Activated CD4-positive, CD25-positive, alpha-beta regulatory T cell treated with anti-CD3 and anti-CD28 coated beads, Interleukin-2, amount 50 U/mL, for 24 hours (primary cell): ENCODE measurements at places on chromosomes 1 and 21.

- ATAC-seq, result no peak
Measured at GRCh38 chr1:197302775-197303174, 34.7 kb downstream of the CRB1 start.

GRCh38 chr1:246888522-246888921 lies 43.2 kb downstream of the AHCTF1 start:
- no peak for ATAC-seq

GRCh38 chr1:41003127-41003639 lies 18.3 kb downstream of the SLFNL1 start:
- ATAC-seq, result no peak

GRCh38 chr1:206694171-206695124 lies 9.7 kb downstream of the MAPKAPK2 start:
- ATAC-seq, result no peak

DNA sequence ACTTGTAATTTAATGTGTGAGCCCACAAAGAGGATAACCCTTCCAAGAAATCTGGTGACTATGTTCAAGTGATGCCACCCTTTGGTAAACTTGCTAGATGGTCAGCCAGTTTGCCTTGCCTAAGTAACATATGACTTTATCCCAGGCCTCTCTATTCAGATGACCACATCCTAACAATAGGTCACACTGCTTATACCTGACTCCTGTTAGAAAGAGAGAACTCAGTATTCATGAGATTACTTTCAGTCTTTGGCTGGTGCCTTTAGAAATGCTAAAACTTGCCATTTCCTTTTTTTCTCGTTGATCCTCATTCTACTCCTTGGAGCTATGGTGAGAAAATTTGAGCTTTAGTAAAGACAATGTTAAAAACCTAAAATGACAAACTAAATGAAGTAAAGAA lies 28.5 kb upstream of the SERBP1 start:
- ATAC-seq, result no peak

DNA sequence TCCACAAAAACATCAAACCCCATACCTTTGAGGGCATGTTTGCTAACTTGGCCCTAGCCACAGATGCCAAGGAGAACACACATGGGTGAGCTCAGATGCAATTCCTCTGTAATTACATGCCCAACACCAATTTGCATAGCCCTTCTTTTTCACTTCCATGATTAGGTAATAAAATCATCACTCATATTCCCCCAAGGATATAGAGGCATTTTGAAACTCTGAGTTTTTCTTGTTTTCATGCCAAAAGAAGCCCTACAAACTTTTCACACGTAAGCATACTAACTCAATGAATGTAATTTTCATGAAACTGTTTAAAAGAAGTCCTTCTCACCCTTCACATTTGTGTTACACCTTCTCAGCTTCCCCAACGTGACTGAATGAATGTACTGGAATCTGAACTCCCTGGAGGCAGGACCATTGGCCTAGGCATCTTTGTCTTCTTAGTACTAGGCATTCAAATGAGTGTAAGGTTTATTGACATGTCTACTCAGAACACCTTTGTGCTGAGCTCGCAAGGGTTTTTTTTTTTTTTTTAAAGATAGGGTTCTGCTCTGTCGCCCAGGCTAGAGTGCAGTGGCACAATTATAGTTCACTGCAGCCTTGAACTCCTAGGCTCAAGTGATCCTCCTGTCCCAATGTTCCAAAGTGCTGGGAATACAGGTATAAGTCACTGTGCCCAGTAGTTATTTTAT lies 31.0 kb downstream of the FBXO42 start:
- no peak for ATAC-seq

GRCh38 chr21:15775291-15775690 lies 45.5 kb downstream of the USP25 start:
- ATAC-seq, result no peak

GRCh38 chr1:60488847-60489246 lies 415.3 kb upstream of the C1orf87 start:
- ATAC-seq, result no peak

DNA sequence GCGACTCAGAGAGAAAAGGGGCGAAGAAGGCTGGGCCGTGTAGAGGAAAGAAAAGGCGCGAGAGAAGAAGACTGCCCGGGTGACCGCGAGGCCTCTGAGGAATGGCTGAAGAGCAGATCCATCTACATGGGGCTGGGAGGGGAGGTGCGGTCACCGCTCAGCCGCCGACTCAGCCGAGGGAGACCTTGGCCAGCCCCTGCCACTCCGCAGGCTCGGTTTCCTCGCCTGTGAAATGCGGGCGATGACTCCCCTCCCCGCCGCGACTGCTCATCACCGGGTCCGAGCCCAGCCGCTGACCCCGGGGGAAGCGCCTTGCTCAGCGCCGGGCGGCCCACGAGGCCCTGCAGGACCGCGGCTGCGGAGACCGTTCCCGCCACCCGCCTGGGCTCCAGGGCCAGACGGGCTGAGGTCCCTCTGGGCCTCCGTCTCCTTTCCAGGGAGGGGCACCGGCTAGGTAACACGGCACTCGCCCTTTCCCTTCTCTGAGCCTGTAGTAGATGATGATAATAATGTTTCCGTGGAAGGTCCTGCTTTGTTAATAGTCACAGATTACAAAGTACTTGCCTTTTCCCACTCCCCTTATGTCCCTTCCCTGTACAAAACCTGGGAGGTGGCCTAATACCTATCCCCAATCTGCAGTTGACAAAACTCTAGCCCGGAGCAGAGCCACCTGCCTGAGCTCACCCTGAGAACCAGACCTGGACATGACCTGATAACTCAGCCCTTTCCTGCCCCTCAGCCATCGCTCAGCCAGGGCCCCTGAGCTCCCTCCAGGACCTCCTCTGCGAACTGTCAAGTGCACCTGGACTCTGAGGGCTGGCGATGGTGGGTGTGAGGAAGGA lies 1.6 kb upstream of the BSND start:
- no peak for ATAC-seq

DNA sequence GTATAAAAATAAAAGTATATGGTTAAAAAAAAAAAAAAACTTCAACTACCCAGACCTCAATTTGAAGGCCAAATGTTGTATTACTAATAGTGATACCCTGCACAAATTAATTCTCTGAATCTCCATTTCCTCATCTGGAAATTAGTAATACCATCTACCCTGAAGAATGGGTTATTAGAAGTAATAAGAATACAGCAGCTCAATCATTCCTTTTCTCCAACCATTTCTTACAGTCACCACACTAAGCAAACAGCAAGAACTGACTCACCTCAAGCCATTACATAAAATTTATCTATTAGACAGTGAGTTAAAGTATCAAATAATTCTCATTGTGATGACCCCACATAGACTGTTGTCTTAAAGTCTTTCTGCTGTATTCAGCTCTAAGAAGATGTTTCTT lies 39.6 kb downstream of the RERE start:
- peak; percentile 76 for ATAC-seq
